ENCODE measurements at places on chromosomes 7 and 10.

DNA sequence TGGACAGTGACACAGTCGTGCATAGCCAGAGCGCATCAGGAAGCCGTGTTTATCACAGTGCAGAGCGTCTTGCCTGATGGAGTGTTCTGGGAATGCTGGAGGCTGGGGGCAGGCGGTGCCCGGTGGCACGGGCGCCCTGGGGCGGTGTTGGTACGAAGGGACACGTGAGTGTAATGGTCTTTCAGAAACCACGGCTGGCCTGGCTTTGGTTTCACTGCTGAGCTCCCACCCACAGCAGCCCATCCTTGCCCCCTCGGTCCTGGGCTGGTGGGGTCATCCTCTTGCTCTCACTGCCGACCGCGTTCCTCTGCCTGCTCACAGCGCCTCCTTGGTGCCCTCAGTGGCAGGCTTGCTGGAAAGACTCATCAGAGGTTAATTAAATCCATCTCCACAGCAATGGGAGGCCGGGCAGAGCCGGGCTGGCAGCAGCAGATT is 50.6 kb downstream of the NKX6-2 start:
- no peak for DNase-seq

DNA sequence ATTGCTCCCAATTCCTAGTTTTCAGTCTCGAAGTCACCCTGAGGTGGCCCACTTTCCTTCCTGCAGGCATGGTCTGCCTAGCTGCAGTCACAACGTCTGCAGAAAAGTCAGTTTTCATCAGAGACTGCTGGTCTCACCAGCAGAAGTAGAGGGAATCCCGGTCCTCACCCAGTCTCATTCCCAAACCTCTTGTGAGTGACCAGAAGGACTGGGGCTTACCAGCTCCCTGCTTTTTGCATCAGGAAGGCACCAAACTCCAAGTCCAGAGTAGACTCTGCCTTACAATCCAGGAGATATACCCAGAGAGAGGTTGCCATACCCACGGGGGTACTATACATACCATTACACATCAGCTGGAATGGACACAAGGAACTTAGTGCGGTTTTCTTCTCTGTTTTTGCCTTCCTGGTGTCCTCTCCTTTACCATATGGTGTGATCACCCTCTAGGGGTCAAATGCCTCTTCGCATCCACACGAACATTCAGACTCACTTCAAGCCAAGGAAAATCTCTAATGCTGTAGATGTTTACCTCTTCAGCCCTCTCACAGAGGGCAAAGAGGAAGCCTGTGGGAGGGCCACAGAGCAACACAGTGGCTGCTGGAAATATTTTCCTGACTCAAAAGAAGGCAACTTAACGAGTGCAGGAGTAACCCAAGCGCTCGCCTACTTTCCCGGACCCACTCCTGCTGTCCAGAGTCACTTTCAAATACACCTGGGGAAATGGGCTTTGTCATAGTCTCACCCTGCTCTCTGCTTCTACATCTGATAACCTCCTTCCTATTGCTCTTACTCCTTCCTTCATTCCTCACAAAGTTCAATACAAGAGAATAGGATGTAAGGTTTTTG is 220.9 kb downstream of the C7orf25 start:
- no peak for DNase-seq

GRCh38 chr10:95336702-95337101 is 45.9 kb upstream of the PDLIM1 start:
- DNase-seq: no peak

DNA sequence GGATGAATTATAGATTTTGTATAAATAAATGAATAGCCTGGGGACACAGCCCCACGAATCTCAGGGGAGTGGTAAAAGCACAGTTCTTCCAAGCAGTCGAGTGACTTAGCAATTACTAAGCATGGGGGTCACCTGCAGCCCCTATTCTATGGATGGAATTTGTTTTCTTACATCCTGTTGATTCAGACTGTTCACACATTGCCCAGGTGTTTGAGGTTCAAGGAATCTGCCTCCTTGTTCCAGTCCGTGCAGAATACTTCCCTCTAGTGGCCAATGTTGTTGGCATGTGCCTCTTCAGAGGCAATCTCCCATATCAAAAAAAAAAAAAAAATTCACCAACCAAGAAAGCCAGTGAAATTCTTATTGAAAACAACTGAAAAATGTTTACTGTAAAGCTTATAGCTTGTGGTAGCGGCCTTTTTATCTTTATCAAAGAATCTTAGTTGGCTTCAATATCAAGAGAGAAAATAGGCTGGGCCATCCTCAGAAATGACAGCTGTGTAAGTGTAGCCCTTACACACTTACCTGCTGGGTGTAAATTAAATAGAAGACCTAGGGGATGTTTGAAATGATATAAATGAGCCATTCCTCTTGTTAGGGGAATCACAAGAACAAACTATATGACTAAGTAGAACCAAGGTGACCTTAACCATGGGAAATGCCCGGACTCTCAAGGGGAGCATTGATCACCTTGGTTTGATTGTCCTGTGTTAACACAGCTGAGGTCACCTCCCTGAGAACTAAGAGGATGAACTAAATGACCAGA is 7.8 kb downstream of the LIPM start:
- DNase-seq: peak; percentile 23

DNA sequence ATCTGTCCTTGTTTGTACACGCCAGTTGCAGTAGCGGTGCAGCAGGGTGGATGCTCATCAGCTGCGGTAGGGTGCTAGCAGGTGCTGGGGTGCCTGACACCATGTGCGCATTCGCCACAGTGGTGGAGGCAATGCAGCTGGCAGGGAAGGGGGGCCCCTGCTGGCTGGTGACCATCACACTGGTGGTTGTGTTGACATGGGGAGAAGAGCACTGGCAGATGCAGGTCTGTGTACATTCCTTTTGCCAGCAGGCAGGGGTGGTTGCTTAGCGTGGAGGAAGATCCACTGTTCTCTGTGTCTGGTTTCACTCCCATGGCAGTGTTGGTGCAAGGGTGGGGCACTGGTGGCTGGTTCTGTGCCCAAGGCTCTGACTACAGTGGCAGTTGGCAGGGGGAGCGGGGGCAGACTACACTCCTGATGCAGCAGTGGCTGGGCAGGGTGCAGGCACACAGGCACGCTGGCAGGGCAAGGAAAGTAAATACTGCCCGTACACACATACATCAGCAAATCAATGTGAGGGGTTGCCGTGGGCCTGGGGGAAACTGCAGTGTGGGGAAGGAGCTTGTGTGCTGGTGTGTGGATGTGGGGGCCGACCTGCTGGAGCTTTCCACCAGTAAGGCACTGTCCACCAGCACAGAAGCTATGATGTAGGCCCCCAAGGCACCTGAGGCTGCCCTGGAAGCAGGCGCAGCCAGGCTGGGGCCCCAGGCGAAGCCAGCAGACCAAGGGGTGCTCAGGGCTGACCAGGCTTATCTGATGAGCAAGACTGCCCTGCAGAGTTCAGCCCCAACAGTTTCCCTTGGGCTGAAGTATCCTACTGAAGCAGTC is 87.2 kb upstream of the UNC5B start:
- peak; percentile 1 for DNase-seq

DNA sequence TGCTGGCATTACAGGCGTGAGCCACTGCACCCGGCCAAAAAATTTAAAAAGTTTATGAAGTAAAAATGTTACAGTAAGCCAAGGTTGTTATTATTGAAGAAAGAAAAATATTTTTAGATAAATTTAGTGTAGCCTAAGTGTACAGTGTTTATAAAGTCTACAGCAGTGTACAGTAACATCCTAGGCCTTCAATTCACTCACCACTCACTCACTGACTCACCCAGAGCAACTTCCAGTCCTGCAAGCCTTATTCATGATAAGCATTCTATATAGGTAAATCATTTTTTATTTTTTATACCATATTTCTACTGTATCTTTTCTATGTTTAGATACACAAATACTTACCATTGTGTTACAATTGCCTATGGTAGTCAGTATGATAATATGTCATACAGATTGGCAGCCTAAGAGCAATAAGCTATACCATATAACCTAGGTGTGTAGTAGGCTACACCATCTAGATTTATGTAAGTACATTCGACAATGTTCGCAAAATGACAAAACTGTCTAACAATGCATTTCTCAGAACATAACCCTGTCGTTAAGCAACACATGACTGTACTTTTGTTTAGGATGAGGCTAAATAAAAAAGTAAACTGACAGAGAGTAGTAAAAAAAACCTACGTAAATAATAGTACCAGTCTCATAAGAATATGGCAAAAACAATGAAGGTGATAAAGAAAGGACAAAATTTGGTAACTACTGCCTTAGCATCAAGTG is 77.8 kb upstream of the FAM133B start:
- no peak for DNase-seq

DNA sequence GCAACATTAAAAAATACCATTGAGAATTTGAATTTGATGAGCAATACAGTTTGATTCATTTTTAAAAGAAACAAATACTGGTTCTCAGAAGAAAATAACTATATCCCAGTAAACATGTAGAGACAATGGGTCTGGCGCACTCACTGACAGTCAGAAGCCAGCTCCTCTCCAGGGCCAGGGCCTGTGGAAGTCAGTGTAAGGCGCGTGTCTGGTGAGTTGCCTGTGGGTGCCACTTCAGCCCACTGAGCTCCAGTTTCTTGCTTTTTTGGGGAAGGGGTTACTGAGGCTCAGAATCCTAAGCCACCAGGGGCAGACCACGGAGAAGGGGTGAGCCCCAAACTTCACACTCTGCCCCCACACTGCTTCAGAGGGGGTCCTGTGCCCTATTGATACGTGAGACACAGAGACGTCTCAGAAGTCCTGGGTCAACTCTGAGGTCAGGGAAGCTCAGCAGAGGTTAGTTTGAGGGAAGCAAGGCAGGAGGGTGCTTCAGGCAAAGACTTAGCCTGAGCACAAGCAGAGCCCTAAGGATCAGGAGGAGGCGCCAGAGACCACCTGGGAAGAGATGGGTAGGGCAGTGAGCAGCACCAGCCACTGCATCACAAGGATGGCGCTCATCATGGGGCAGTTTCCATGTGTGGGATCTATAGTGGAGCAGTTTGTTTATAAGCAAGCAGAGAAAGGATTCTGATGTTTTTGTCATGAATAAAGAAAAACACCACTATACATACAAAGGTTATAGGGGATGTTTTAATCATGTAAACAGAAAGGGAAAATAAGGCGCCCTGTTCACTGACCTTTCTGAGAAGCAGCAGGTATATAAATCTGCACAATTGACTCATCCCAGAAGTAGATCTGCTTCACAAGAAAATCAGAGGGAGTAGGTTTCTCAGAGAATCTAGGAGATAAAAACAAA is 95.7 kb downstream of the PKD1L1 start:
- no peak for DNase-seq

DNA sequence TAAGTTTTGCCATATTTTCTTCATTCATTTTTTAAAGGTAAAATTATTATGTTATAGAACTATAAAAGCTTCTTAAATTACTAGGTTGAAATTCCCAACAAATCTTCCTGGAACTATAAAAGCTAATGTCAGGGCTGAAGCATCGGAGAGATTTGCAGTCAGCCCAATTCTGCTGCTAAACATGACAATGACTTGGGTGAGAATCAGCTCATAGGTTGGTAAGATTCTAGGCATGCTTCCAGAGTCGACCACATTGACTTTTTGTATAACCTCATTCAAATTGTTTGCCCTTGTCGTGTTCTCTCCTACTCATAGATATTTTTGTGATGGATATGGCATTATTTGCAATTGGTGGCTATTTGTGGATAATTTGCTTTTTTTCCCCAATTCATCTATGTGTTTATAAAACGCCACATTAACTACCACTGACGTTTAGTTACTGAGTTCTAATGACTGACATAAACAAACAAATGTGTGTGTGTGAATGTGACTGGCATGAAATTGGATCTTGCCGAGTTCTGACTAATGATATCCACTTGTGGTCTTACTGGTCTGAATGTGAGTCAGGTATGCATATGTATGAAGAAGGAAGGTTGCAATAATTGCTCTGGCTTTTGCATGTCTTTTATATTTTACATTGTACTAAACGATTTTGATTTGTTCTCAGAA is 579.8 kb downstream of the PARD3 start:
- no peak for DNase-seq

DNA sequence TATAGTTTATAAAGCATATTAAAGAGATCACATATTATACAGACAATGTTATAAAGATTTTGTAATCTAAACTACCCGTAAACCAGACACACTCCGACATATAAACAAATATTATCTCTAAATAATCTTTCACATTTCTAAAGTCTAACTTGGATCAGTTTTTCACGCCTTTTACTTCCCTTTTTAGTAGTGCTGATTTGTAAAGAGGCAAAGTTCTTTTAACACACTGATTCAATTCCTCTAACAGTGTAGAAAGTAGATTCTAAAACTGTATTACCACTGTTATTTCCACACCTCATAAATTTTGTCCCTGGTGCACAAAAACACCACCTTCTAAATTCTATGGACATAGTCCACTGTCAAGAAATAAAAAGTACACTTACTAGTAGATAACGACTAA is 230.9 kb downstream of the DOCK4 start:
- DNase-seq: no peak

DNA sequence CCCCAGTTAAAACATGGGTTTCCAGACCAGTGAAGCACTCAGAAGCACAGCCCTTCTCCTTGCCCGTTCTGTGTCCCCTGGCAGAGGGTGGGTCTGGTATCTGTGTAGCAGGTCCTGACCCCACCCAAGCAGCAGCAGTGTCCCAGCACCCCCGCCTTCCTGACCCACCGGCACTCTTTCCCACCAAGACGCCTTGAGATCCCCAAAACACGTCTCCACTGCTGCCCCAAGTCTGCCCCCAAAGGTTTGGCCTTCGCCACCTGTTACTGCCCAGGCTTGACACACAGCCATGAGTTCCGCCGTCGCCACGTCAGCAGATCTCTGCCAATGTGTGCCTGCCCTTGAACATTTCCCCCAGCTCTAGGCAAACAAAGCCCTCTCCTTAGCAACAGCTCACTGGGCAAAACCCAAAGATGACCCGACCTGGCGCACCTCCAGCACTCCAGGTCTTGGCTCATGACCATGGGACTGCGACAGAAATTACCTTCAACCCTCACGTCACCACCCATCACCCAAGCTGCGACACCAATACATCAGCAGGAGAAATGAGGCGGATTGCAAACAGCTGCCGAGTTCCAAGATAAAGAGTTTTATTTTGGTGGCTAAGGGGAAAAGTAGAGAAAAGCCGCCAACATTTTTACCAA is 75.6 kb downstream of the CTBP2 start:
- DNase-seq: no peak

DNA sequence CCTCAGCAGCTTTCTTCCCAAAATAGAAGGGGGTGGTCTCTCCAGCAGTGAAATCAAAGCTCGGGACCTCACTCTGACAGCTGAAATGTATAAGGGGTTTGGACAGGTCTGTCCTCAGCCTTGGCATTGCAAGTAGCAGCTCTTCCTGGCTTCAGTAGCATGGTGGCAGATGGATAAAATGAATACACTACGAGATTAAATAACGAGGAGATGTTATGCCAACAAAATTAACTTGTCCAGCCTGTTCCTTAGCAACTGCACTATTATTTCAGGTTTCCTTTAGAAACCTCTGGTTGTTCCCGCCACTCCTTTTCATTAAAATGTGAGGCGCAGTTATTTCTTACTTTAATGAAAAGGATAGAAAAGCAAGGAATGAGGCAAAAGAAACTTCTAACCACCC is 24.9 kb downstream of the PRLHR start:
- no peak for DNase-seq

- DNase-seq: no peak
Measured at GRCh38 chr7:47473499-47474210, 108.3 kb downstream of the TNS3 start.

- no peak for DNase-seq
Measured at GRCh38 chr7:4071370-4072058, 610.6 kb upstream of the FOXK1 start.

- no peak for DNase-seq
Measured at GRCh38 chr7:132402751-132403245, 173.5 kb downstream of the PLXNA4 start.
